Transverse colon (tissue), 4 donors: ENCODE measurements at places on chromosomes 3 and 15.

- no peak for DNase-seq
Observed at GRCh38 chr3:114799816-114800215, 347.3 kb downstream of the ZBTB20 start.

- DNase-seq, result peak; percentile 65
Observed at GRCh38 chr15:40310001-40310959, 2.5 kb upstream of the PLCB2 start.

DNA sequence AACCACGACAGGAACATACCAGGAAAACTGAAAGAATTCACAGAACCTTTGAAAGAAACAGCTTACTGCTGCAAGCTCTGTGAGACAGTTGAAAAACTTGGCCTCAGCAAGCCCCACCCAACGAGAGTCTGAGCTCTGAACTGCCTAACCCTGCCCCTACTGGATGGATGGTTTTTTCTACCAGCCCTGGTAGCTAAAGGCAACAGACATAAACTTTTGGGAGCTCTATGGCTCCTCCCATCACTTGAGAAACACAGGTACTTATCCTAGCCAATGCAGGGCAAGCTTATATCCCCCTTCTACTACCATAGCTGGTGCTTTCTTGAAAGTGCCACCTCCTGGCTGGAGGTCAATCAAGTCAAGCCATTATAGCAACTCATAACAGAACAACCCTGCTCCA, 471.8 kb downstream of the GRM7 start:
- no peak for DNase-seq

DNA sequence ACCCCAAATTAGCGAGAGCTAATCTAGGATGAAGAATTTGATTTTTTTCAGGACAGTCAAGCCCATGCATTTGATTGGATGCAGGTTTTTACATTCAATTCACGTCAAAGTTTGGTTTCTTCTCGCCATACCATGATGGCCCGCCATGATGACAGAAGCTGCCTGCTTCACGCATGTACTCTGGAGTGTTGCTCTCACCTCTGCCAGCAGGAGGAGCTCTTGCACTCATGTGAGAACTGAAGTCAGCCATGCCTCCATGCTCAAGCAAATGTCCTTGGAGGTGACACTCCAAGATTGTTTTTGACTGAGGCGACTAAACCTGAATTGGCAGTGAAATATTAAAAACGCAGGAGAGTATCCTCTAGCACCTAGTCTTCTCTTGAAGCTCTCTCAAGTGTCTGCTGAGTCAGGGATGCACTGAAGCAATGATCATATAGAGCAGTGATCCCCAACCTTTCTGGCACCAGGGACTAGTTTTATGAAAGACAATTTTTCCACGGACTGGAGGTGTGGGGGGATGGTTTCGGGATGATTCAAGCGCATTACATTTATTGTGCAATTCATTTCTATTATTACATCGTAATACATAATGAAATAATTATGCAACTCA, 120.9 kb downstream of the SAMMSON start:
- DNase-seq, result peak; percentile 79

- no peak for DNase-seq
Observed at GRCh38 chr3:126205717-126206655, 25.6 kb upstream of the ALDH1L1 start.

DNA sequence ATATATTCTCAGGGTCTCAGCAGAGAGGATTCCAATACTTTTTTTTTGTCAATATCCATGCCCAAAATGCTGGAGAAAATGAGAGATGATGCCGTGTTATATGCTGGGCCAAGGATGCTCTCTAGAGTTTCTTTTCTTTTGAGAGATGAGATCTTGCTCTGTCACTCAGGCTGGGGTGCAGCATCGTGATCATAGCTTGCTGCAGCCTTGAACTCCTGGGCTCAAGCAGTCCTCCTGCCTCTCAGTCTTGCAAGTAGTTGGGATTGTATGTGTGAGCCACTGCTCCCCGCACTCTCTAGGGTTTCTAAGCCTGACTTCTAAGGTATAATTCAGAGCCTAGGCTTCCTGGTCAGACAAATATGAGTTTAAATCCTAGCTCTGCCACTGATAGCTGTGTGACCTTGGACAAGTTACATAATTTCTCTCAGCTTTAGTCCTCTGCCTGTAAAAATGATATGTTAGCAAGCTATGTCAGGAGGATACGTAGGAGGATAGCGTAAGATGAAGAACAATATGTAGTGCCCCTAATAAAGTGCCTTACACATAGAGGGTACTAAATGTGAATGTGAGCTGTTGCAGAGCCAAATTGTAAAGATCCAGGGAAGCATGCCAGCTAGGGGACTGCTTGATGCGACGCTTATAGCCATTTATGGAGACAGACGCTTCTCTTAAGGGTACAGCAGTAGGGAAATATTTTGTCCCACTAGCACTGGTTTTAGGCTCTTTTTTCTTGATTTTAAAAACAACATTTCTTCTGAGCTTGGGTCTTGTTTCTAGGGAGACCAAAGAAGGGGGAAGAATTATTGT, 7.4 kb downstream of the STARD9 start:
- DNase-seq, result no peak

DNA sequence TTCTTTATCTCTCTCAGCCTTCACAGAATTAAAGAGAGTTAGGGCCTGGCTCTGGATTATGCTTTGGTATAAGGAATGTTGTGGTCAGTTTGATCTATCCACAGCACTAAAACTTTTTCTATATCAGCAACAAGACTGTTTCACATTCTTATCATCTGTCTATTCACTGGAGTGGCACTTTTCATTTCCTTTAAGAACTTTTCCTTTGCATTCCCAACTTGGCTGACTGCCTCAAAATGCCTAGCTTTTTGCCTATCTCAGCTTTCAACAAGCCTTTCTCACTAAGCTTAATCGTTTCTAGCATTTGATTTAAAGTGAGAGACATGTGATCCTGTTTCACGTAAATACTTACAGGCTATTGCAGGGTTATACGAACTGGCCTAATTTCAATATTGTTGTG, 471.8 kb downstream of the GBE1 start:
- no peak for DNase-seq

GRCh38 chr15:31367730-31368344, 41.2 kb downstream of the KLF13 start:
- peak; percentile 56 for DNase-seq

GRCh38 chr3:171077261-171077660, 50.7 kb upstream of the SLC2A2 start:
- DNase-seq, result no peak

DNA sequence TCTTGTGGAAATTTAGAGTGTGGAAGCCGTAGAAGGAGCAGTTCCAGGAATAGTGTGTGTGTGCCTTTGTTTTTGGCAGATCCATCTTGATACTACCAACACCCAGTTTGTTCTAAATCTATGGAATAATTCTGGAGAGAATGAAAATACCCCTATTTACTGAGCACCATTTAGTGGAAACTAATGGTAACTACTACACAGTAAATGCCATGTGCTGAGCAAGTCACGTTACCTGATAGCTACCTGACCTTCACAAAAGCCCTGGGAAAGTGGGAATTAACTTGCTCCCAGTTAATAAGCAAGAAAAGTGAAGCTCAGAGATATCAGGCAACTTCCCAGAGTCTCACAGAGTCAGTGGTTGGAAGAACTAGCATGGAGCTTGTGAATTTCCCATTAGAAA, 137.7 kb downstream of the ARPP21 start:
- DNase-seq, result no peak

GRCh38 chr15:101463270-101463669, 26.2 kb downstream of the PCSK6 start:
- peak; percentile 78 for DNase-seq

- DNase-seq, result no peak
Observed at GRCh38 chr3:148845756-148846395, 18.3 kb downstream of the CPB1 start.

DNA sequence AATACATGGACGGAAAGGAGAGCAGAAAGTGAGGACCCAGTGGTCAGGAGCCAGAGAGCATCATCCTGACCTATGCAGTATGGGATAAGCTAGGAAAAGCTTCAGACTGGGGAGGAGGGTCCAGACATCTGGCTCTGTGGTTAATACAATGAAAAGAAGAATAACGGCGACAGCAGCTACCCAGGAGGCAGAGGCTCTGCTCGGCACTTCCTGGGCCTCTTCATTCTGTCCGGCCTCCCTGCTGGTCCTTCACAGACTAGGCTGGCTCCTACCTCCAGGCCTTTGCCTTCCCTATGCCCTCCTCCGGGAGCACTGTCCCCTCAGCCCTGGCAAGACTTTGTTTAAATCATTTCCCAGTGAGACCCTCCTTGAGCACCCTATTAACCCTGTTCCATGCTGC, 58.9 kb upstream of the WNT5A start:
- DNase-seq, result no peak

DNA sequence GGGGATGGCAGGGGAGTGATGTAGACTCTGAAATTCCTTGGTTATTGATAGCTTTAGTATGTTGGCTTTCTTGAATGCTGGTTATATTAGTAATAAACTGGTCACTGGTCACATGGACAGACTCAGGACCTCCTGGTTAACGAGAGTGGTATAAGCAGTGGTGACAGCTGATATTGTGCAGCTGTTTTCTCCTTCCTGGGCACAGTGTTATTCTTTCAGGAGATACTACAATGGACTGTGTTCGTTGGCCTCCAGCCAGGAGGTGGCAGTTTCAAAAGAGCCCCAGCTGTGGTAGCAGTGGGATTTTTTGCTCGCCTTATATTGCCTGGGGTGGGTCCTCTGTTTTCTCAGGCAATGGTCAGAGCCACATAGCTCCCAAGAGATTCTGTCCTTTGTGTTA, 181.6 kb upstream of the RBMS3 start:
- DNase-seq, result no peak

GRCh38 chr15:37041042-37041441, 59.3 kb downstream of the MEIS2 start:
- DNase-seq, result no peak

DNA sequence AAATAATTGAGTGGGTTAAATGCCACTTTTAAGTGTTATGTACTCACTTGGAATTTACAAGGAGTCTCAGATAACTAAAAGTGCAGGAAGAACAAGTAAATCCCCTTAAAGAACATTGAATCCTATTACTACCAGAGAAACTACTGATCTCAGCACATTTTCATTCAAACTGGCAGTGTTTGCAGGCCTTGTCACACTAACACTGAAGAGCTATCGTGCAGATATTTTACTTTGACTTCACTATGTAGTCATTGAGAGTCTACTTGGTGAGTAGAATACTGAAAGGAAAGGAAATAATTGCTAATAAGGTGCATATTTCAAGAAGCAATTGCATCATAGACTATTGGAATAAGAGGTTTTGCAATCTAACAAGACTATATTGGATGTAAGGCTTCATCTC, 721.4 kb upstream of the CBLB start:
- no peak for DNase-seq

GRCh38 chr3:45092132-45093031, 53.8 kb downstream of the CDCP1 start:
- DNase-seq, result peak; percentile 71

DNA sequence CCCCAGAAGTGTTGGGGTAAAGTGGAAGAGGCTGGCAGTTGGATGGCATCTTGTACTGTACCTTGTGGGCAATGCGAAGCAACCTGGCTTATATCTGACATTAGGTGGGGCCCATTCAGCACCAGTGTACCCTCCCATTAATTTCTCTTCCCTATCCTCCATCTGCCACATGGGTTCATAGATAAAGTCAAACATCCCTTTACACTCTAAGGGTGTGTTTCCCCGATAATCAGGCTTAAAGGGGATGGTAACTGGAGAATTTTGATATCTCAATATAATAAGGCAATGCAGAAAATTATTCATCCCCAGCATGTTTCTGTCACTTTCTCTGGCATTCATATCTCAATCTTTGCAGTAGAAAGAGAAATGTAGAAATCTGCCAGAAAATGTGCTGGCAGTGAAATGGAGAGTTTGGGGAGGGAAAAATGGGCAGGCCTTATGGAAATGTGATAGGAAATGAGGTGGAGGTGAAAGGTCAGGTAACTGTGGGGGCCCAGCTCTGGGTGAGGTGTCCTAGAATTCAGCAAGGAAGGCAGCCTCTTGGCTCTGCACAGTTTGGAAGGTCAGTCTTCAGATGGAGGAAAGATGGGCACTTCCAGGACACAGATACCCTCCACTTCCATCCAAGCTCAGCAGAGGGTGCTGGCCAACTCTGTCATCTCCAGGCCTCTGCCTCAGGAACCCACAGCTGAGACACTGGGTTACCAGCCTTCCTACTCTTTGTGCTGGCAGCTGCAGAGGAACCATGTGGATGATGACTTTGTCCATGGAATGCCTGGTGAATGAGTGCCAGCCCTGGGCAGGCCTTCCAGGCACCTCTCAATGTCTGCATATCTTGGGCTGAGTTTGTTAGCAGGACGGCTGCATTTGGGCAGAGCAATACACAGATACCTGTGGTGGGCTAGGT, 325.9 kb upstream of the CTDSPL start:
- DNase-seq, result no peak

GRCh38 chr15:68934341-68934740, 4.0 kb downstream of the SPESP1 start:
- no peak for DNase-seq

DNA sequence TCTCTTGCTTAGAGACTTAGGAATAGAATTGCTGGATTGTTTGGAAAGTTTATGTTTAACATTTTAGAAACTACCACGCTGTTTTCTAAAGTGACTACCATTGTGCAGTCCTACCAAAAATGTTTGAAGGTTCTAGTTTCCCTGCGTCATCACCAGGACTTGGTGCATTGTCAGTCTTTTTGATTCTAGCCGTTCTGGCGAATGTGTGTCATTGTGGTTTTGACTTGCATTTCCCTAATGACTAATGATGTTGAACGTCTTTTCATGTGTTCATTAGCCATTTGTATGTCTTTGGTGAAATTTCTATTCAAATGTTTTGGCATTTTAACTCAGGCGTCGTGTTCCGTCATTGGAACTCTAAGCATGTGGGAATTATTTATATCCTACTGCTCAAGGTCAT, 58.0 kb downstream of the CHD2 start:
- DNase-seq, result no peak

- no peak for DNase-seq
Observed at GRCh38 chr3:164155400-164155799, 922.9 kb downstream of the SI start.

DNA sequence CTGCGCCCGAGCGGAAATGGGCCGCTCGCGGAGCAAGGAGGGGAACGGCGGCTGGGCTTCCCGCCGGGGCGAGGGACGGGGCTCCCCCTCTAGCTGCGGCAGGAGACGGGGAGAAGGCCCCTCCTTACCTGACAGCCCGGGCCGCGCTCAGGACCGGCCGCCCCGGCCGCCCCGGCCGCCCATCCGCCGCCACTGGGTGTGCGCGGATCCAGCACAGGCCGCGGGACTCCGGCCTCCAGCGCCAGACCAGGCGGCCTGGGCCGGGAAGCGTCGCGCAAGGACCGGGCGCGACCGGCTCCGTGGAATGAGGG, 296 bp downstream of the TPRA1 start:
- peak; percentile 35 for DNase-seq

DNA sequence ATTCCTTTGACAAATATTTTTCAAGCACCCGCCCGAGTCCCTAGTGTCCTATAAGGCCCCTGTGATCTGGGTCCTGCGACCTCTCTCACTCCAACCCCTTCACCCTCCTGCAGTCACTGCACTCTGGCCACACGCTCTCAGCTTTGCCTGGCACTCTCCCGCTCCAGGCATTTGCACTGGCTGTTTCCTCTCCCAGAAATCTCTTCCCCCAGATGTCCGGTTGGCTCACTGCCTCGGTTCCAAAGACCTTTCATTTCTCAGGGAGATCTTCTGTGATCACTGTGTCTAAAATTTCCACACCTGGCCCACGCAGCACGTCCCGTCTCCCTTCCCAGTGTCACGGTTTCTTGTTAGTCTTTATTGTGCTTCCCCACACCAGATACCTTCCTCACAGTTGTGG, 97.4 kb downstream of the WNT7A start:
- no peak for DNase-seq

- no peak for DNase-seq
Observed at GRCh38 chr3:71311661-71312046, 271.9 kb downstream of the FOXP1 start.

- DNase-seq, result no peak
Observed at GRCh38 chr3:183375787-183376186, 52.6 kb downstream of the MCF2L2 start.

GRCh38 chr3:189641776-189642175, 10.6 kb downstream of the TP63 start:
- DNase-seq, result no peak
